ENCODE measurements at places on chromosomes 3 and 15. TPM values are rescaled to one million over a fixed set of nuclear protein-coding genes. Genes with fewer than 3 reads are reported as not detected.

Gene RARRES1
- 2.4 TPM for polyA plus RNA-seq

Gene ITPKA
- 8.1 TPM for polyA plus RNA-seq

DNA sequence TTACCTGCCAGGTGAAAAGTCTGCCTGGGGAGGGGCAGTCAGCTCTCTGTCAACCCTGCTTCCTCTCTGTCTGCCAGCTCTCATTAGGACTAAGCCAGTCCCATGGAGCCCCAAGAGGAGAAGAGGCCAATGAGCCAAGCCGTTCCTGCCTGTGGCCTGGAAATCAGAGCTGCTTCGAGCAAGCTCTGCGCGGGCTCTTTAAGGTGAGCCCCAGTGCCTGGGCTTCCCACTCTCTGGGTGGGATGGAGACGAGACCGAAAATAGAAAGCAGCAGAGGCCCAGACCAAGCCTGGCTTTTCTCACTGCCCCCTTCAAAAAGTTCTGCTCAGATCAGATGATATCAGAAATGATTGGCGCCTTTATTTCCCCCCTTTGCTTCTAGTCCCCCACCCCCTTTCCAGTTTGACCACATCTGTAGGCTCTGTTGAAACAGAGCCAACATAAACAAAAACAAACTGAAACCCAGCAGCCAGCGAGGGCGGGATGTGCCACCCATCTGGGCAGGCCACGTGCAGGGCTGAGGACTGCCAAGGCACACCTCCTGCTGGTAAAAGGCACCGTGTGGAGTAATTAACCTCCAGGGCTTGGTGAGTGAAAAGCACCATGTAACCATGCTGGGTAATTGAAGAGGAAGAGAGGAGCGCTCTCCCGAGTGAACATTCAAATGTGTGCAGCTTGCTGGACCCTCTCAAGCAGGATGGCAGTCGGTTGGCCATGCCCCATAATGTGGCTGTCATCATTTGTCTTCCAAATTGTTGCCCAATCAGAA, 471.0 kb upstream of the PROK2 start:
- peak; percentile 63 for DNase-seq

Gene SHC4
- polyA plus RNA-seq: 5.6 TPM

DNA sequence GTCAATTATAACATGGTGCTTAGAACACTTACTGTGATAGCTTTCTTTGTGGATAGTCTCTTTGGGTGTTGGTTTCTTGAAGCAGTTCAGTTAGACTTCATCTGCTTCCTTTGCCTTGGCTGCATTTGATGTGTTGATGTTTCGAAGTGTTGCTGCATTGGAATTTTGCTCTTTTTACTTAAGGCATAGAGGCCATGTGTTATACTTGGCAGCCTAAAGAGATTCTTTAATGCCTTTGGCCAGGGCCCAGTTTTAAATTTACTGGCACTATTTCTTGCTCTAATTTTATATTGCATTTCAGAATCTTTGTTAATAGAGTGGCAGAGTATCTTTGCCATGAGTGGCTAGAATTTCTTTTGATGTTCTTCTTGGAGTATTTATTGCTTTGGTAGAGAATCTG, 21.2 kb downstream of the NR1D2 start:
- DNase-seq: no peak

Gene TTLL13
- polyA plus RNA-seq: not detected

DNA sequence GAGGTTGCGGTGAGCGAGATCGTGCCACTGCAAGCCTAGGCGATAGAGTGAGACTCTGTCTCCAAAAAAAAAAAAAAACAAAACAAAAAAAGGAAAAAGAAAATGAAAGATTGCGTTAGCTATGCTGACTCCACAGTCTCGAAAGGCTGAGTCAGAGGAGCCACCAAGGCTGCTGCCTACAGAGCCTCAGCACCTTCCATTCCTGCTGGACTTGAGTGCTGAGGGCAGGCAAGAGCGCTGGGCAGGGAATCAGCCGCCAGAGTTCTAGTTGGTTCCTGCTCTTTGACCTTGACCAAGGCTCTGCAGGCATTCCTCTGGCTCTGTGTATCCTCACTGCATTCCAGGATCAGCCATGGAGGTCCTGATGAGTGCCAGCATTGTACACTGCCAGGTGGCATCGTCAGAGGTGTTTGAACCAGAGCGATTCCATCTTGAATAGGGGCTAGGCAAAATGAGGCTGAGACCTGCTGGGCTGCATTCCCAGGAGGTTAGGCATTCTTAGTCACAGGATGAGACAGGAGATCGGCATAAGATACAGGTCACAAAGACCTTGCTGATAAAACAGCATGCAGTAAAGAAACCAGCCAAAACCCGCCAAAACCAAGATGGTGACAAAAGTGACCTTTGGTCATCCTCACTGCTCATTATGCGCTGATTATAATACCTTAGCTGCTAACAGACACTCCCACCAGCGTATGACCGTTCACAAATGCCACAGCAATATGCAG, 5.9 kb downstream of the MESP2 start:
- DNase-seq: no peak

Gene ATXN7
- polyA plus RNA-seq: 6.0 TPM

DNA sequence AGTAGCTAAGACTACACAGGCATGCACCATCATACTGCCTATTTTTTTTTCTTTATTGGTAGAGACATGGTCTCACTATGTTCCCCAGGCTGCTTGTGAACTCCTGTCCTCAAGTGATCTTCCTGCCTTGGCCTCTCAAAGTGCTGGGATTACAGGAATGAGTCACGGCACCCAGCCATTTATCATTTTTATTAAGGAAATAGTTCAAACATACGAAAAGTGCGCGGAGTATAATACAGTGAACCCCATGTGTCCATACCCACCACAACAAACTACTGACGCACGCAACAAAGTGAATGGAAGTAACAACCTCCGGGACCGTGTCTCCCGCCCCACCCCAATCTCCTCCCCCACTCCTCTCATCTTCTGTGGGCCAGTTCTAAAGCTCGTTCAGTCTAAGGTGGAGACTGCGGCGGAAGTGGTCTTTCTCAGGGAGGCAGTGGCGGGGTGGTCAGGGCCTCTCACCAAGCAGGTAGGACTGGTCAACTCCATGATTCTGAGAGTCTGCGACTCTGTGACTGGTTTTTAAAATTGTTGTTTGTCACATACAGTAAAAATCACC, 42.1 kb downstream of the DNAJB8 start:
- no peak for DNase-seq

DNA sequence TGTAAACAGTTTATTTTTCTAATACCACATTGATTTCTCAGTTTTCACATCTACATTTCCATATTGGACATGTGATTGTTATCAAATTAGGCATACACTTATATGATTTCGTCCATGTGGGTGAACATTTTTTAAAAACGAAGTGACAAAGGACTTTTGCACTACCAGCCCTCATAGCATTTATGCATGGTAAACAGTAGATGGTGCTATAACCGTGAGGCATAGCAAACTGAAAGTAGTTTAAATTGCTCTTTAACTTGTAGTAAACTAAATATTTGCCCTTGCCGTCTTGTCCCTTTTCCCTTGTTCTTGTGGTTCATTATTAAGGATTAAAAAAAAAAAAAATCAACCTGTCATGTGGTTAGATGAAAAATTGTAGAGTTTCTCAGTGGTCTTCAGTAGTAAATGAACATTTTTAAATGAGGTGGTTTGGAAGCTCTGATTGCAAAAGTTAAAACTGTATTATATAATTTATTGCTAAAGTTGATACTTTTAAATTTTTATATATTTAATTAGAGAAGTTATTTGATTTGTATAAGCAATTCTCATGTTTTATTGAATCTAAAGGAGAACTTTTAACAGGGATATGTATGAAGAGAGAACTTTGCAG, 24.0 kb downstream of the STX19 start:
- no peak for DNase-seq

DNA sequence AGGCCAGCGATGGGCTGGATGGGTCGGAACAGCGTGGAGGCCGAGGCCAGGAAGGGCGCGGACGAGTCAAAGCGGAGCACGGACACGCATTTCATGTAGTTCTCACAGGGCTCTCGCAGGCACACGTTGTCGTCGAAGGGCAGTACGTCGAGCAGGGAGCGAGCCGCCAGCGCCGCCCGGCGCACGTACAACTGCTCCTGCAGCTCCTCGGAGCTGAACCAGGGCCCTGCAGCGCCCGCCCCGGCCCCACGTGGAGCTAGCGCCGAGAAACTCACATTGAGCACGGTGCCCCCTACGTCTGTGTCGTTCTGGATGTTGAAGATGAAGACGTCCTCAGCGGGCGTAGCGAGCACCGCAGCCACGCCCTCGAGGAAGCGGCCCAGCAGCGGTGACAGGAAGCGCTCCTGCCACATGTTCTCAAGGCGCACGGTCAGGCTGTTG, 5.8 kb downstream of the CELSR3 start:
- DNase-seq: no peak

Gene TNNC1
- polyA plus RNA-seq: 20.7 TPM

GRCh38 chr15:89187301-89187985, 33.9 kb downstream of the RLBP1 start:
- no peak for DNase-seq

GRCh38 chr3:42151596-42152168, 60.5 kb downstream of the TRAK1 start:
- DNase-seq: no peak

DNA sequence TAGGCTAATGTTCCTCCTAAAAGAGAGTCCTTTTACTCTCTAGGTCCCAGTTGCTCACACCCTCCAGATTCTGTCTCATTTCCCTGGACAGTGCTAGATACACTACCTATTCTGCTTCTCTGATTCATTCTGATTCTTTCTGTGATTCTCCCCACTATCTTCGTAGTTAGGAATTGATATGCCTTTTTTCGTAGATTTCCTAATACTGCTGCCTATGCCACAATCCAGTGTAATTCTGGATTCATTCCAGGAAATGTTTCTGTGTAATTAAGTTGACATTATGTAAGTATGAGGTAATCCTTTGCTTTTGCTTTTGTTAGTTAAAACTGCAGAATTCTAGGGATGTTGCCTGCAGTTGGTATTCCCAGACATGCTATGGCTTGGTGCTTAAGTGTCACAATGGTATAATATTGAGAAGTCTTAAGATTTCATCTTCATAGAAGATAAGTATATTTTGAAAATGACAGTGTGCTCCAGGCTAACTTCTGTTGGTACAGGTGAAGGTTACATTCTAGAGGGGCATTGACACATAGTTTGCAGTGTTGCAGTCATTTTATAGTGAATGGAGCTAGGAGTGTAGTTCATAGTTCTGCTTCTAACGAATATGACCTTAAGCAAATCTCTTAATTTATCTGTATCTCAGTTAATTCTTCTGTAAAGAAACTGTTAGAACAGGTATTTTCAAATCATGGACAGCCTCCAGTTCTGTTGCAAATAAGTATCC, 54.3 kb downstream of the RIOX2 start:
- no peak for DNase-seq

- no peak for DNase-seq
Observed at GRCh38 chr3:59865351-59865750, 815.5 kb upstream of the CFAP20DC start.

Gene LIPH
- polyA plus RNA-seq: 0.77 TPM

Gene SMCO1
- not detected for polyA plus RNA-seq

Gene MEIS2
- 22.8 TPM for polyA plus RNA-seq

GRCh38 chr3:128309026-128309425, 155.7 kb downstream of the EEFSEC start:
- no peak for DNase-seq

DNA sequence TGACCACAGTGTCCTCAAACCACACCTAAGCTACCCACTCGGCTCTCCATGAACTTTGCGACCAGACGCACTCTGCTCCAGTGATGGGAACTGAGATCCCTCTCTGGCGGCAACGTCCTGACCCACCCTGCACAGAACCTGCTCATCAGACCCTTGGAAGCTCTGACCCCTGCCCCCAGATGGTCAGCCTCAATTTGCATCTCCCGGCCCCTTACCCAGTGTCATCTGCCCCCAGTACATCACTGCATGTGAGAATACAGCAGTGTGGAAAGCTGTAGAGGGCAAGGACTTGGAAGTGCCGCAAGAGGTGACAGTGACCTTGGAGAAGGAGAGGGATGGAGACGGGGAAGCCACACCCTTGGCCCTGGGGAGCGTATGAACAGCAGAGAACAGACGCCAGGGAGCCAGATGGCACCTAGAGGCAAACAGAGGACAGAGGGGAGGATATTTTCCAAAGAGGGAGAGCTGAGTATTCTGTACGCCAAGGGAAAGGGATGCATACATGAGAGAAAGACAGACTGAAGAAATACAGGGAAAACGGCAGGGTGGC, 192.0 kb downstream of the XXYLT1 start:
- peak; percentile 30 for DNase-seq

DNA sequence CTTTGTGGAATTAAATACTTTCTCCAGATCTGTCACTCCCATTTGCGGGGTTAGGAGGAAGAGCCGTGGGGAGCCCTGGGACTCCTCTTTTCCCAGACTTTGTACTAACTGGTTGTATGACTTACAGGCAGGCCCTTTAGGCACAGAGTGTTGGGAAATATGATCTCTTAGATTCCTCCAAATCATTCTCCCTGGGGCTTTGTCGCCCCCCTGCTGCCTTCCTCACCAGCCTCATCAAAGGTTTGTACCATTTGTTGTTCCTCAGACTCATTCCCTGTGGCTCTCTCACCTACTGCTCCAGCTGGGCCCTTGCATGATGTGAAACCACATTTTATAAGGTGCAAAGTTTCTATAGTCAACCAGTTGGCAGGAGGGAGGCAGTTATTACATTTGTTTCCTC, 56.4 kb downstream of the CRYGS start:
- no peak for DNase-seq

DNA sequence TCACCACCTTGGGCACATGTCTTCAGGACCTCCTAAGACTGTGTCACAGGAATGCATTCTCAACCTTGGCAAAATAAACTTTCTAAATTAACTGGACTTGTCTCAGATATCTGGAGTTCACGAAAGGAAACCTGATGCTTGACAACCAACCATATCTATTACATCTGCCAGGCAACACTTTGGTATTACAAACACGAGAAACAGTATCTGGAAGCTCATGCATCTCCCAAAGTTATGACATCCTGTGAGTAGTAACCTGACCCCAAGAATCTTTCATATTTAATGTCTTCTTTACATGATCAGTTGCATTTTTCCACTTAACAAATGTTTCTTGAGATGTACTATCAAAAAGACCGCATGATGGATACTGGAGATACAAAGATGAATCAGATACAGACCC, 465.3 kb upstream of the AGTR1 start:
- DNase-seq: no peak

Measured in aorta (tissue), 5 donors.